Stimulated activated effector memory CD8-positive, alpha-beta T cell treated with anti-CD3 and anti-CD28 coated beads, Interleukin-12 subunit alpha, Interleukin-12 subunit beta, amount 100 ng/mL, for 72 hours (primary cell): ENCODE measurements at places on chromosomes 3 and 15.

- no peak for DNase-seq
Measured at GRCh38 chr15:91148243-91148642, 48.2 kb downstream of the SV2B start.

DNA sequence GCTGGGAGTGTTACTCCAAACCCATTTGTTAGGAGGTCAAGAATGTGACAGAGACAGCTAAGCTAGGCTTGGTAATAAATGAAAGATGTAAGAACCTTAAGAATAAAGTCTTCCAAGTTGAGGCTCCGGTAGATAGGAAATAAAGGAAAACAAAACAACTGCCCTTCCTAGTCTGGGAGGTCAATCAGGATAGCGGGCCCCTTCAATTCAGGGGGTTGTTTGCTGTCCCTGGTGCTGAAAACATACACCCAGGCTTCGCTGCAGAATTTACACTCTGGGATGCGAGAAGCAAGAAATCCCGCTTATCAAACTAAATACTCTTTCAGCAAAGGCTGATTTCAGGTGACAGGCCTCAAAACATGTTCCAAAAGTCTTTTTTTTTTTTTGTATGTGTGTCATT is 393.4 kb downstream of the NTRK3 start:
- no peak for DNase-seq

DNA sequence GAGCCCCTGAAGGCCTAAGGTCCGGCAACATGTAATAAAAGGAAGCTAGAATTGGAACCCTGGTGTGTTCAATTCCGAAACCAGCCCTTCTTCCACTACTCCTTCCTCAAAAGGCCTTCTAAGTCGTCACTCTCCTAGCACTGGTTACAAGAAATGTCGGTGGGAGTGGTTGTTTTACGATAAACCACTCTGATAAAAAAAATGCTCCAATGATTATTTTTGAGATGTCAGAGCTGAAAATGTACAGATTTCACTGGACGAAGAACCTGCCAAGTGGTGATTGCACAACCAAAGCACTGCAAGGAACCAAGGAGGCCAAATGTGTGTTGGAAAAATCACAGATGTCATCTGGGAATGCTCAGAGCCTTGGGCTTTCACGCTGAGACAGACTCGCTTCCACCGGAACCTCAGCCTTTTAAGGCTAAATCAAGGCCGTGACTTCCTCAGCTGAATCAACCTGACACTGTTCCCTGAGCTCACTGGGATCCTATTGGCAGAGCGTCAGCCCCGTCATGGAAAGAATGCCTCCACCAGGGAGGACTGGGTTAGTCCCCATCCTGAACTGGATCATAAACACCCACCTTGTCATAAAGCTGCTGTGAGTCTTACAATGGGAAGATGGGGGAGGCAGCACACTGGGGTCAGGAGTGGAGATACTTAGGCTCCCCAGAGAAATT is 108.1 kb upstream of the THBS1 start:
- DNase-seq, result no peak

DNA sequence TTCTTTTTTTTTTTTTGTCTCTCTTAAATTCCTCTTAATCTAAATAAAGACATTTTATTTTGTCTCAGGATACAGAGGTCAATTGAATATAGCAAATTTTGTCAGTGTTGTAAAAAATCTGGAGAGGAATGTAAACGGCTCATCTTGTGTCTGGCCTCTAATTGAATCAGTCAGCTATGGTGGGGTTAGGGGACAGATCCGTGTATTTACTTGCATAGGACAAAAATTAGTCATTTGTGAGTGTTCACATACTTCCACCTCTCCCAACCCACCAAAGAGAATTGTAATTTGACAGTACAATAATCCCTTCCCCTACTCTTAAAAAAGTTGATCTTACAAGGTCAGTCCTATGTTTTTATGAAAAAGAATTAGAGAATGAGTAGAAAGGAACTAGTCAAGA is 18.3 kb downstream of the PPARG start:
- DNase-seq, result no peak

- no peak for DNase-seq
Measured at GRCh38 chr15:81253846-81254245, 57.2 kb downstream of the IL16 start.

- DNase-seq, result no peak
Measured at GRCh38 chr15:99943466-99943865, 210.2 kb upstream of the LYSMD4 start.

DNA sequence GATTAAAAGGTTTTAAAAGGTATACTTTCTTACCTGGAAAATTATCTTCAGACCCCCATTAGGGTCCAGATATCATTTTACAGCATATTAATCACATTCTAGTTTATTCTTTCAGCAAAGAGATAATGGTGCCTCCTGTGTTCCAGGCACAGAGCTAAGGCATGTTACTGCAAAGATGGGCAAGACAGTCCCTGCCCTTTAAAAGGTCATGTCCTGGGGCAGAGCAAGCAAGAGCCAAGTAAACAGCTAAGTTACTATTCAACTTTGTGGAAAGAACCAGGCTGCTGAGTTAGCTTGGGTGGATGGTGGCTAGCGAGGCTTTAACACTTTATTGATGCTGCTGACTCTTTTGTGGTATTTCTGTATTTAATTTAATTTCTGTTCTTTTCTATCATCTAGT is 75.0 kb downstream of the LRRC28 start:
- no peak for DNase-seq

DNA sequence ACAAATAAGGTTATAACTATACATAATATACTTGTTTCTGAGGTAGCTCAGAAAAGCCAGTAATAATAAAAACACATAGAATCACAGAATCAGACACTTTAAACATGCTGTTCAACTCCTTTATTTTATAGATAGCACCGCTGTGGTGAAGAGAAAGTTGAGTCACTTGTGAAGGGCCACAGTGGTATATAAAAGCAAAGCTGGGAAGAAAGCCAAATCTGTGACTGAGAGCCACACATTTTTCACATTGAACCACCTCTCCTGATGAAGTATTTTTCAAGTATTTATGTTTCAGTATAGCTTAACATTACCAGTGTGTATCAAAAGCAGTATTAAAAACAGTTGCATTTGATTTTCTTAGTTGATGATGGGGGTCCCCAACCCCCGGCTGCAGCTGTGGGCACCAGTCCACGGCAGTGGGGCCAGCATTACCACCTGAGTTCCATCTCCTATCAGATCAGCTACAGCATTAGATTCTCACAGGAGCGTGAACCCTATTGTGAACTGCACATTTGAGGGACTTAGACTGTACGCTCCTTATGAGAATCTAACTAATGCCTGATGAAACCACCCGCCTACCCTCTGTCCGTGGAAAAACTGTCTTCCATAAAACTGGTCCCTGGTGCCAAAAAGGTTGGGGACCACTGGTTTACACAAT is 46.2 kb downstream of the TBL1XR1 start:
- peak; percentile 48 for DNase-seq

DNA sequence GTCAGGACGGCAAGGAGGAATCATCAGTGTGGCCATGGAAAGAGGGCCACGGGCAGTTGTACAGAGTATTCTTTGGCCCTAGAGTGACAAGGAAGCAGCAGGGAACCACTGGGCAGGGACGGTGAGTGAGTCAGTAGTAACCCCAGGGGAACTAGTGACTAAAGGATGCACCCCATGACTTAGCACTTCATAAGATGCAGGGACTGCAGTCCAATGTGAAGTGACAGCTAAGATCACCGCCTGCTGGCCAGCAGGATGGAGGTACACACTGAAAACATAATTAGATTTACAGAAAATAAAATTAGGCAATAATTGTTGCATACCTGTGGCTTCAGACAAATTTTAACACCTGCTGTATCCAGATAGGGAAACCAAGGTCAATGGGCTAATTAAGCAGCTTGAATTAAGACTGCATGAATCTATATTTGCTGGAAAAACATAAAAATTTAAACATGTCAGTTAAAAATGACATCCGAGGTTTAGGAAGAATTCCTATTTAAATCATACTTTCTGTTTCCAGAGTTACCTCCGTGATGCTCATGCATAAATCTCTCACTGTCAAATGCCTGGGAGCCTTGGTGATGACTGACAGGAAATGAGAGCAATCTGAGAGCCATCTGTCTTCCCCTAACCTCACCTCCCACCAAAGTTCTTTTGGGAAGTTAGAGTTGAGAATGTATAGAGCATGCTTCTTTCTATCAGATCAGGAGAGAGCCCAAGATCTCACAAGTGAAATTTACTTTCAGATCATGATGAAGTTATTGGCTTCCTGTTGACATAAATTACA is 56.5 kb downstream of the DCLK3 start:
- no peak for DNase-seq
